ENCODE measurements at places on chromosomes 11 and 22.
A peak's percentile ranks its signal among the peaks of the same experiment; 100 is the strongest.

DNA sequence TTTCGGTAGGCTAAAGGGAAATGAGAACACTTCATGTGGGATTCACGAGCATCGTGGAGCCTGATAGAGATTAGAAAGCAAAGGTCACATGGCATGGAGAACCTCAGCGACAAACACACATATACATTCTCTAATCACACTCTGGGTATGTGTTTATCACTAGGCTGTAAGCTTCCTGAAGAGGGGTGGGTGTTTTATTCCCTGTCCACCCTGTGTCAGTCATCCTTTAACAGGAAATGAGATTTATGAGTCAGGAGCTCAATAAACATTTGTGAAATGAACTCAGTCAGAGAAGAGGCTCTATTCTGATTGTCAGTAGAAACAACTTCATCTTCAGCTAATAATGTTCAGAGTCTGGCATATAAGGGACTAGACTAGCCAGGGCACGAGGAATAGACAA, 71.7 kb upstream of the EIF3M start:
- no peak for DNase-seq

DNA sequence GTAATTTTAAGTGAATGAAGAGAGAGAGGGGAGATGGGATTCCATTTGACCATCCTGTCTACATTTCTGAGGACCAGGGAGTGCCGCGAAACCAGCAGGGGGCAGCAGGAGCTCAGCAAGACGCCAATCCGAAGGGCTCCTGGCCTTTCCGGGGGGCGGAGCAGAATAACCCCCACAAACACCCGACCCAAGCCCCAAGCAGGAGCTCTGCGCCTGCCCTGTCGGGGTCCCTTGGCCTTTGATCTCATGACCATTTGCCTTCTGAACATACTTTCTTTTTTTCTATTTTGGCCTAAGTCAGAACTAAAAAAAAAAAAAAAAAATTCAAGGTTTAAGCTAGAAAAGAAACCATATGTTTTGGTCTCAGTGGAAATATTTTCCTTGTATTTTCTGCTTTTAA, 21.9 kb upstream of the SCN2B start:
- DNase-seq = peak; percentile 78

DNA sequence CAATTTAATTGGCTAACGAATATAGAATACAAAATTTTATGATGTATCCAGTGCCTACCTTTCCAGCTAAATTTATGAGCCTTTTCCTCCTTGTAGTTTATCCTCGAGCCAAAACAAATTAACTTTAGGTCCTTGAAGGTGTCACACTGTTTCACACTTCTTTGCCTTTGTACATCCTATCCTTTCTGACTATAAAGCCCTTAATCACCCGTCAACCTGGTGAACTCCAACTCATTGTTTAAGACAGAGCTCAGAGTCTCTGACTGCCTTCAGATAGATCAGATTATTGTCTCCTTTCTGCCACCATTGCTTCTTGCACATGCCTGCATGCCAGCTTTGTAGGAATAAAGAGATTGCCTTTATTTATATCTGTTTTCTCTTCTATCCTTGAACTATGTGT, 58.8 kb downstream of the CNTN5 start:
- no peak for DNase-seq

DNA sequence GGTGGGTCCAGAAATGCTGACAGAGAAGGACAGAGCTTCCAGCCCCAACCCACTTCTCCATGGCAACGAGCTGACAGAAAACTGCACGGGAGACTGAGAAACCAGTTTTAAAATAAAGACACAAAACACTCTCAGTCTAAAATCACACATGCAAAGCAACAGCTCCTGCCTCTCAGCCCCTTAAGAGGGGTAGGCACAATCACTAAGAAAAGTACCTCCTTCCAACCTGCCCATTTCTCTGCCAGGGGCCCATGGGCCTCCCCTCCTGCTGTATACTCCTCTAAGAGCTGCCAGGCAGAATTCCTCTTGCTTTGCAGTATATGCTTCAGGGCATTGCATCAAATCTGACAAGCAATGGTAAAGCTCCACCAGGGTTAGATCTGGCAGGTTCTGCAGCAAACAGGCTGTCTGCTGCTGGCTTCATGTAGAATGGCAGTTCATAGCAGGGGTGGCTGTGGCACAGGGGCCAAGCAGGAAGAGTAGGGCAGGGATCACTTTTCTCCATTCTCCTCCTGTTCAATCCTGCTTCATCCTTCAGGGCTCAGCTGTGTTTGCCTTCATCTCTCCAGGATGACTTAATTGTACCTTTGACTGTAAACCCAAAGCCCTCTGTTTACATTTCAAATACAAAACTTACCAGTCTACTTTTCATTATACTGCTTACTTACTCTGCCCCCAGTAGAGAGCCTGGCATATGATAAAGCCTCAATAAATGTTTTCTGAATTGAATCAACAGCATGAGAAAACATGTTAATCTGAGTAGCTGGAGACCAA, 77.7 kb downstream of the KCNC1 start:
- no peak for DNase-seq

DNA sequence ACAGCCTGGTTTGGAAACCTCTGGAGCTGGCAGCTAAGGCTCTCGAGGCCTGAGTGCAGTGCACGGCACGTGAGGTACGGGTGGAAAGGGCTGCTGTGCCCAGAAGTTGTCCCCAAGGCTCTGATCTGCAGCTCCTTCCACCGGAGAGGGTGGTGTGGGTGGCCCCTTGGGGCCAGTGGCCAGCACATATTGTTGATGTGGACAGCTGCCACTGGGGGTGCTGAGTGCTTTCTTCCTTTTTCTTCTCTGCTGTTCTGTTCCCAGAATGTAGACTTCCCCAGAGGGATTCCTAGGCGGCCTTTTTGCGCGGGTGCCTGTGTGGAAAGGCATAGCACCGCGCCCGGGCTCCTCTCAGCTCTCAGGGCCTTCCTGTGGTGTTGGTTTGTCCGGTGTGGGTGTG, 1476.5 kb downstream of the TBC1D22A start:
- DNase-seq = no peak

GRCh38 chr11:127962416-127962815, 624.9 kb downstream of the ETS1 start:
- no peak for DNase-seq

GRCh38 chr11:44979543-44980399, 29.1 kb upstream of the TP53I11 start:
- no peak for DNase-seq

GRCh38 chr11:26948881-26949280, 45.0 kb upstream of the FIBIN start:
- no peak for DNase-seq

DNA sequence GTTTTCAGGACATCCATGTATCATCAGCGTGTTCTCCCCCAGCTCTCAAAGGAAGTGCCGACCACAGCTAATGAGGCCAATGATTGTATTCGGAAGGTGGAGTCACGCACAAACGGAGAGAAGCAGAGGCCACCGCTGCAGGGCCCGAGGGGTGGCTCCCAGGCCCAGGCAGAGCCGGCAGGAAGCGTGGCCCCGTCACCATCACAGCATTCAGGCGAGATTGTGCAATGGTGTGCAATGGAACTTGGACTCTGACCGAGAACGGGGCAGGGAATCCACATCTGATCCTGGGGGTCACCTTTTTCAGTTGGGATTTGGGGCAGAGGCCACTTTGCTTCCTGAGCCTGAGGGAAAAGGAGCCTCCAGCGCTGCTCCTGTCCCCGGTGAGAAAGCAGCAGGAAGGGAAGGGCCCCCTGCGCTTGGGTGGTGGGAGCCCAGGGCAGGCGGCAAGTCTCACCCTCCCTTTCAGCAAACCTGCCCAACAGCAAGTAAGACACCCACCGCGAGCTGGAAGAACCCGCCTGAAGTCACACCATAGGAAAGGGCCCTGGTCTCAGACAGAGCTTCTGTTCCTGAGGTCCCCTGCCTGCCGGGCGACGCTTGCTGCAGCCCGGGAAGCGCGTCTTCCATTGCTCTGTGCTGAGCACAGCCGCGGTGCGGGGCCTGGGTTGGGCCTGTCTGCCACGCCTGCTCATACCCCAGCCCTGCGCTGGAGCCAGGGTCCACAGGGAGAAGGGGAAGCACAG, 1430.7 kb downstream of the BRD1 start:
- DNase-seq = no peak

DNA sequence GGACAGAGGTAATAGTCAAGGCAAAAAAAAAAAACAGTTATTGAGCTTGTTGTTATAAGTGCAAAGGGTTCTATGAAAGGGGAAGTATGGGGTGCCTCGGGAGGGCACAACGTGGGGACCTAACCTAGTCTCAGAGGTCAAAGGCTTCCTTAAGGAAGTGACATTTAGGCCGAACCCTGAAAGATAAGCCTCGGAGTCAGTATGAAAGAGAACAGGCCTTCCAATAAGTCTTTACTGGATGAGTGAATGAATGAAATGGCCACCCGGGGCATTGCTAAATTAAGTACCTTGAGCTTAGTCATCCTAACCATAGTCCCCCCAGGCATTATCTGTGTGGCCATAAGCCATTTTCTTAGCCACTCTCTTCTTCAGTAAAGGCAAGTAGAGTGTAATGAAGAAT, 19.7 kb downstream of the FLI1 start:
- DNase-seq = no peak

- no peak for DNase-seq
These were observed 1328.9 kb downstream of the BRD1 start for GRCh38 chr22:48498526-48499331.

DNA sequence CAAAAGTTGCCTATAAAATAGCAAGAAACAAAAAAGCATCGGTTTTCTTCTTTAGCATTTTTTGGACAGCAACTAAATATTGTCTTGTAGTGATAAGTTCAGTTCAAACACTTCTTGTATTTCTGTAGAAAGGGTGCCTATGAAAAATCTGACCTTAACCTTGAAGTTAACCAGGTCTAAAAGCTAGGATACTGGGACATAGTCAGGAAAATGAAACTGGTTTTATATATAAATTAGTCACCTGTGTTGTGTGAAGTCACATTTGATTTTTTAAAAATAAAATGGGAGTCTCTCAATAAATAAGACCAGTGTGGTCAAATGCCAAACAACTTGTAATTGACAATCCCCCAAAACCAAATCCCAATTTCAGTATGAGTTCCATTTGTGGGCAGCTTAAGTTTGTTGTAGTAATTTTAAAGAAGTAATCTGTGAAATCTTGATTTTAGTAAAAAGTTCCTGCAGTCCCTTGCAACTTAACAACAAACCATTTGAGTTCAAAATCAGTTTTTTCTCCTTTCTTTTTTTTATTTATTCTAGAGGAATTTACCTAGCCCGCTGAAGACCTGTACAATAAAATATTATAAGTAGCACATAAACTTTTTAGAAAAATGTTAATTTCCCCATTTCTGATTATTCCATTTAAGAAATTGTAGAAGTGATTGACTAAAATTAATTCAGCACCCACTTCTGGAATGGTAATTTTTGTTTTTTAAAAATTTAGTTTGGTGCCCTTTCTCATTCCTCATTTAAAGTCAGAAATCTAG, 84.5 kb upstream of the PPARA start:
- DNase-seq = no peak

- DNase-seq = no peak
These were observed 9.9 kb upstream of the NUP160 start for GRCh38 chr11:47857892-47858543.

DNA sequence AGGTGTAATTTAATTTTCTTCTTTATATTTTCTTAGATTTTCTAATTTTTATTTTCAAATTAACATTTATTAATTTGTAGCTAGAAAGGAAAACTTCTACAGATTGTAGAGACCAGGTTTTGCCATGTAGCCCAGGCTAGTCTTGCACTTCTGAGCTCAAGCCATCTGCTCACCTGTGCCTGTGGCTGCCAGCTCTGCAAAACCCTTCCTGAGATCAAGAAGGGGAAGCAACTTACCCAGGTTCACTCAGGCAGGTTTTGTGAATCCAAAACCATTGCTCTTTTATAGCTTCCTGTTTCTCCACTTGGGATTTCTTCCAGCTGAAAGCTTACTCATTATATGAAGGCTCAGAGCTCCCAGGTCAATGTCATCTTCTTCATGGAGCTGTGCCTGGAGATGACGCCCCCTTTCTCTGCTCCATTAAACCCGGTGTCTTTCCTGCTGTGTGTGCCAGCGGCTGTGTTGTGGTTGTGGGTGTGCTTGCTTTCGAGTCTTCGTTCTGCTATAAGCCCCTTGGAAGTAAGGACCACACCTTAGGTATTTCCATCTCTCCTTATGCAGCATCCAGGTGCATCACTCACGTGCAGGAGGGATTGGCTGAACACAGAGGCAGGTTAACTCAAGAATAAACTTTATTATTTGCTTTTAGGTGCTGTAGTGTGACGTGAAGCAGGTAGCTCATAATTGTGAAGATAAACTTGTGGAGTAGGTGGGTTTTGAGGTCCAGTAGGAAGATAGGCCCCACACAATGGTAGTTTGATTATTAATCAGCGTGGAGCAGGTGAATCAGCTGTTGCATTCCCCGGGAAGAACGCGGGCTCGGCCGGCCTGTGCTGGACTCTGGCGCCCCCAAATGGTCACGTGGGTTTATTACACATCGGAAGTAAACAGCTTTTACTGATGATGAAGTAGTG, 42.2 kb upstream of the INCENP start:
- DNase-seq = peak; percentile 60

GRCh38 chr11:28860893-28861292, 752.7 kb downstream of the METTL15 start:
- DNase-seq = no peak

DNA sequence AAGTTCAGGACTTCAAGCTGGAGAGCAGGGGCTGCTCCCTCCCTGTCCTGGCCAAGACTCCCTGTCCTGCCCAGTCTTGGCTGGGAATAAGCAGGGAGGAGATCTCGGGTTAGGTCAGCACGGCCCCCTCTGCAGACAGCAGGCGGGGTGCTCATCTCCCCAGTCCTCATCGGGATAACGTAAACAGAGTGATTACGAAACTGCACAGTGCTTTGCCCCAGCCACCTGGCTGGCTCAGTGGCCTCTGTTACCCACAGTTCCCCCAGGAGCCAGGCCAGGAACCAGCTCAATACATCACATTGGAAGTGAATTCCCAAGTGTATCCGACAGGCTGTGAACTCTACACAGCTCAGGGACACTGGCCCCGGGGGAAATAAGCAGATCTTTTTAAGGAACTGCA, 42.7 kb upstream of the KCNJ11 start:
- no peak for DNase-seq

GRCh38 chr22:44669561-44669976, 32.4 kb upstream of the PRR5 start:
- DNase-seq = no peak

DNA sequence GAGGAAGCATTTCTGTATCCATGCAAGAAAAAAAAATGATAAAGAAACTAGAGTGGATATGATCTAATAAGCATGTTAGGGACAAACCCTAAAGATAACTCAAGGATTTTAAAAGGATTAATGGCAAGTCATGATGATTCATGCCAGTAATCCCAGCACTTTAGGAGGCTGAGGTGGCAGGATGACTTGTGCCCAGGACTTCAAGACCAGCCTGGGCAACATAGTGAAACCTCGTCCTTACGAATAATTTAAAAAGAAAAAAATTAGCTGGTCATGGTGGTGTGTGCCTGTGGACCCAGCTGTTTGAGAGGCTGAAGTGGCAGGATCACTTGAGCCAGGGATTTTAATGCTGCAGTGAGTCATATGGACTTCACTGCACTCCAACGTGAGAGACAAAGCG, 145.5 kb upstream of the BLID start:
- DNase-seq = no peak

DNA sequence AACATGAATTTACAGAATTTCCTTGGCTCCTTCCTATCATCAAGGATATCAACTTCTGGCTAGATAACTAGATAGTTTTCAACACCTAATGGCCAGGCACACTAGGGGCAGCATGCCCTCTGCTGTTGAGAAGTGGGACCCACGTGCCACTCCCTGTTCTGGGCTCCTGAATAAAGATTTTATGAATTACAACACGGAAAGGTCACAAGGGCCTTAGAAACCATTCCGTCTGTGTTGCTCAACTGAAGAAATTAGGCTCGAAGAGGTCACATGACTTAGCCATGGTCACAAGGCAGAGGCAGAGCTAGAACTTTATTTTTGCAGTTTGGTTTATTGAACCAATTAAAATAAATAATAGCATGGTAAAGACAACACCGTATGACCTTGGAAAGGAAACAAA, 36.0 kb downstream of the PRCP start:
- DNase-seq = no peak

Data from activated CD8-positive, alpha-beta memory T cell treated with anti-CD3 and anti-CD28 coated beads for 4 hours (primary cell).